ENCODE measurements at places on chromosomes 2 and 18.

DNA sequence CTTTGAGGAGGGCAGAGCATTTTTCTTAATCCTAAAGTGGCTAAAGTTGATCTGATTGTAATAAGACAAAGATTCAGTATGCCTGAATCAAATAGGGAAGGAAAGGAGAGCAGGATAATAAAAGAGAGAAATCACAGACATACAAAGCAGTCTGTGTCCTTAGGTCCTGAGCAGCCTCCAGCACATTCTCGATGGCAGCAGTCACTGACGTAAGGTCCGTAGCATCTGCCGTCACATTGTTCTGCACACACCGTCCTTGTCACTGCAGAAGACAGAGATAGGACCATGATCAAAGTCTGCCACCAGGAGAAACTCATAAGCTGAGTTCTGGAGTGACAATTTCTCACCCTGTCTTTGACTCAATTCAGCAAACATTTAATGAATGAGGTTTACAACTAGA is 813.7 kb downstream of the ERBB4 start:
- DNase-seq, result no peak

DNA sequence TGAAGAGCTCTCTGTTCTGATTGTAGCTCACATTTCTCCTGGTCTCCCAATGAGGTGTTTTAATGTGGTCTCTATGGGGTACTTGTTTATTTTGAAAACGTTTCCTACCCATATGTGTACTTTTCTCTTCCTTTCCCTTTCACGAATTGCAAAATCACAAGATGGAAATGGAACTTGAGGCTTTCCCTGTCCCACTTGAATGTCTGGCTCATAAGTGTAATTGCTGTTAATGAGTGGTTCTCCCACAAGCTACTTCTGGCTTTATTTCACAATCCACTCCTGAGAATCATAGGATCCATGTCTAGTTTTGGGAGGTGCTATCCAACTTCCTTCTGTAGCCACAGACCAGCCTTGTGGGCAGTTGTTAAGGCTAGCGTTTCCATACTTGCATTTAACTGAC is 81.1 kb upstream of the CAVIN2 start:
- no peak for DNase-seq

DNA sequence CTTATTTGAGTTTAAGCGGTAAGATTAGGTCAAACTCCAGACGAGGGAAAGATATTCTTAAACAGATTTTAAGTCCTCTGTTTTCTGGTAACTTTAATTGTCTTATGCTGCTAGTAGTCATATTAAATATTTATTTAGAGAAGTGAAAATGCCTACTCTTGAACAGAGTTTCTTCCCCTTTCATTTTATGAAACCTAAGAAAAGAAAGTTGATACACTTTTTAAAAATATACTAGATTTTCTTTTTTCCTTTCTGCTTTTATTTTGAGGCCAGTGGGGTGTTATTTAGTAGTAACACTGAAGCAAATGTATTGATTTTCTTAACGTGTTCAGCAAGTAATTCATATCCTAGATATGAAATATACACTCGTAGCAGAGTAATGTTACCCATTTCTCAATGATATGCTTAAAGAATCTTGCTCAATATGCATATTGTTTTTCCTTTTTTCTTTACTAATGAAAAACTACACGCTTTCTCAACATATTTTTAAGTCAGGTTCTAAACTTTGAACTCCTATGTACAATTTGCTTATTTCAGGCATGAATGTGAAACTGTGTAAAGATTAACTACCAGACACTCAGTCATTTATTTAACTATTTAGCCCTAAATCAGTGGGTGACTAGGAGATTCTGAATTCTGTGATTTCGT is 691 bp downstream of the KYNU start:
- no peak for DNase-seq

DNA sequence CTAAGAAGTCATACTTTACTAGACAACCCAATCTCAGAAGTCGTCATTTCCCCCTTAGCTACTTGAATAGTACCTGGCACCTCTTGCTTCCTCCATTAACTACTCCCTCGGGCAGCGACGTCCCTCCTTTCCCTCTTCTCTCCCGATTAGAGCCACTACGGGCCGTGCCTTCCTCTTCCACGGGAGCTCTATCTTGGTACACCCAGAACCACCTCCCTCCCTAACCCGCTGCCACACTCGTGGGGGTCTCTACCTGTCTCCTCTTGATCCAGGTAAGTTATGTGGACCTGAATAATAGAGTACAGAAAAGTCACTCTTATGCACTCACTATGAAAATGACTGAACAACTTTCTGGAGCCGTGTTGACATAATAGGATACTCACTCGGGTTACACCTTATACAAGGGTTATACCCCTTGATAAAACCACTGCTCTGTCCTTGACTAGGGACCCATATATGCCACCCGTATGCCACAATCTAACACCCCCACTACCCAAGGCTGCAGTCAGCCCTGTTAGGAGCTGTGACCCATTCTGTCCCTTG is 595 bp upstream of the HDHD2 start:
- no peak for DNase-seq

DNA sequence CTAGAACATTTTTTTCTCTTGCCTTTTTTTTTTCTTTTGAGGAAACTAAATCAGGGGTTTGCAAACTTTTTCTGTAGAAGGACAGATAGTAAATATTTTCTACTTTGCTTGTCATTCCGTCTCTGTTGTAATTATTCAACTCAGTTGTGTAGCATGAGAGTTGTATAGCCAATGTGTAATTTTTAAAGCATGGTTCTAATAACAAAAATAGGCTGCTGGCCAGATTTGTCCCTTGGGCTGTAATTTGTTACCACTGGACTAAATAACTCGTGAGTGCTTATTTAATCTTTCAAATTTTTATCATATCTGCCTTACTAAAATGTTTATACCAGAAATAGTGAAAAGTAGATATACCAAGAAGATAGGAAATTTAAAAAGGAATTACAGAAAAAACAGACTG is 43.0 kb downstream of the CCDC148 start:
- DNase-seq, result no peak

DNA sequence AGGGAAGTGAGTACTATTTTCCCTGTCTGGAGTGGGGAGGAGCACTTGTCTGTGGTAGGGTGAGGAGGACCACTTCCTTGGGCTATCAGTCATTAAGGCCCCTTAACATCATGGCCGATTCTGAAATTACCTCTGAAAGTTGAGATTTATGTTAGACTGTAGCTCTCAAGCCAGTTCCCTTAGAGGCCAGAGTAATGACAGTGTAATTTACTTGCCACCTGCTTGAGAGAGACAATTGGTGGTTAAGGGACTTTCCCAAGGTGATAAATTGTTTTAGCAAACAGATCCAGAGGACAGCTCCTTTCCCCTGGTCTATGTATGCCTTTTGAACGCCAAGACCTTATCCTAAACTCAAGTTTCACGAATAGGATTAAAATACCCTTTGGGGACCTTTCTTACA is 56.1 kb downstream of the NEDD4L start:
- DNase-seq, result no peak

DNA sequence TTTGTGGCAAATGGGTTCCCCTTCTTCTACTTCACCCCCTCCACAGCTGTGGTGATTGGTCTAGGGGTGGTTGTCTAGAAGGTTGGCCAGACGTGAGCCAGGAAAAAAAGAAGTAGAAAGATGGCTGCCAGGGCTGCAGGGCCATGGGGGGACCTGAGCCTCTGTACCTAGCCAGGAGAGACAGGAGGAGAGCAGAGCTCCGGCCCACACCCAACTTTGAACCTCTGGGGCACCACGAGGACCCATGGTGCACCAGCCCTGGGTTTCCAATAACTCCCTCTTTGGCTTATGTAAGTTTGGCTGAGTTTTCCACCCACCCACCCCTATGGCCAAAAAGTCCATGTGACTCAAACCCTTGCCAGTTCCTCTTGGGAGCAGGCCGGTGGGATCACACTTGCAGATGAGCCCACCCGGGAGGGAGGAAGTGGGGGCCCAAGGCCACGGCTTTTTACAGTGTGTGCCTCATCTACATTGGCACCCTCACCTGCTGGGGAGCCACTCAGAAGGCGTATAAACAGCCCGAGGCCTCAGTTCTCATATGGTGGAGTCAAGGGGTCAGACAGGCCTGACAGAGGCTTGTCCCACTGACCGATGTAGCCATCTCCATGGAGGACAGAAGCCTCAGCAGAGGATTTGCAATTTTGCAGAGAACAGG is 293.1 kb upstream of the HDAC4 start:
- no peak for DNase-seq

- DNase-seq, result no peak
These were observed 181.2 kb downstream of the THADA start for GRCh38 chr2:43414586-43415135.

GRCh38 chr2:66538291-66538690 is 103.4 kb downstream of the MEIS1 start:
- DNase-seq, result no peak

DNA sequence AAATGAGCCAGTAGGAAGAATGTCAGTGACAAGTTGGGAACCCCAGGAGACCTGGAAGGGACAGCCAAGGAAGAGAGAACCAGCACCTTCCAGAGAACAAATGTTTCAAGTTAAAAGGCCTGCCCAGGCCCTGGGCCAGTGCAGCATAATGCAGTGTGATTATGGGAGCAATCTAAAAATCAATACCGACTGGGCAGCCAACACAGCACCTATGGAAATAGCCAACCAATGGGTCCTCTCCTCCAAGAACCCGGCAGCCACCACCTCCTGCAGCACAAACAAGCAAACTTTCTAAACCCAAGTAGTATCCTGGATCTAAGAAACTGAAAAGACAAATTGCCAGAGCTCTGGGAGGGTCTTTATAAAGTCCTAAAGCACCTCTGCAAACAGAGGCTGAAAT is 71.7 kb downstream of the CLHC1 start:
- no peak for DNase-seq

All from progenitor cell of endocrine pancreas (in vitro differentiated cells).